Activated T-helper 1 cell treated with anti-CD3 and anti-CD28 coated beads, Interleukin-2, amount 50 U/mL, for 16 hours (primary cell): ENCODE measurements at places on chromosomes 7 and 10.
A peak's percentile ranks its signal among the peaks of the same experiment; 100 is the strongest.

DNA sequence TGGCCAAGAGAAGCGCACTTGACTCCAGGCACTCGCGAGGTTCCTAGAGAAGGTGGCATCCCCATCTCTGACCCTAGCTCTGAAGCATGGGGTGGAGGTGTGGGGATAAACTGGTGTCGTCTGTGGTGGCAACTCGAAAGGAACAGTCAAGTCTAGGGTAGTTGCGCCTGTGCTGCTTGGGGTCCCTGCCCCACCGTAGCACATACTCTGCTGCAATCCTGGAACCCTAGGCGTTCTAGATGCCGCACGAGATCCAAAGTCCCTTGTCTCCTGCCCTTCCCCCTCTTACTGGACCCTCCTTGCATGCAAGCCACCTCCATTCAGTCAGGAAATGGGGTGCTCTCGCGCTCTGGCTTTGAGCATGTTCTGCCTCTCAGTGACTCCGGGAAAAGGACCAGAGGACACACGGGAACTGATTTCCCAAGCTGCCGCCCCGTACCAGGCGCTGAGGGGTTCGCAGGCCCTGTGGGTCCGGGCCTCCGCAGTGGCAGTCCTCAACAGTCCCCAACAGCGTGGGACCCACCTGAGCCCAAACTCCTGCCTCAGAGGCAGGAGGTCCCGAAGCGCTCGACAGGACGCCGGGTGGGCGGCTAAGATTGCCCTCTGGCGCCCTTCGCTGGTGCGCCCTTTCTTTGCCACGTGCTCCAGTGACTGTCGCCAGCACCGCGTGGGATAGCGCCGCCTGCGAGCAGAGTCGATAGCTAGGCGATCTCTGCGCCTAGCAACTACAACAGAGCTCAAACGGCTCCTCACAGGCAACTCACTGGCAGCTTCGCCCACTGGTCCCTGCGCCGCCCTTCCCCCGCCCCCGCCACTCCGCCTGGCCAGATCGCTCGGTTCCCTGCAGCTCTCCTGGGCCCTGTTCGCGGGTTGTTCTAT, 452.0 kb downstream of the REEP3 start:
- DNase-seq, result no peak

- no peak for DNase-seq
Measured at GRCh38 chr7:32774541-32774951, 117.0 kb downstream of the KBTBD2 start.

GRCh38 chr10:51403521-51403920, 295.9 kb downstream of the CSTF2T start:
- DNase-seq, result no peak

GRCh38 chr7:30817371-30817767, 46.2 kb downstream of the MINDY4 start:
- DNase-seq, result no peak

DNA sequence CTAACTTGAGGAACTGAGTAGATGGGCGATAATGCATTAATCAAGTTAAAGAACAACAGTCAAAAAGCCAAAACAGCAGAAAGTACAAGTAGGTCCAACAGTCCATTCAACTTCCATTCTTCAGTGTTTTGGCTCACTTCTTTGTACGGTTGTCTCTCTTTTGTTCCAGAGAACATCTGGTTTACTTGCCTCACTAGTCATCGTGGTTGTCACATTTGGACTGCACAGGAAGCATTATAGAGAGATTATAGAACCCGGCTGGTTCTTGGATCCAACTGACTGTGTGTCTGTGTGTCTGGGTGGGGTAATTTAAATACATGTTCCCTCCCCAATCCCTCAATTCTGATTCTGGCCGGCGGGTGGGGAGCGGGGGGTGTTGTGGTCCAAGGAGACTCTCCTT, 1.8 kb upstream of the CEP41 start:
- DNase-seq, result no peak

- DNase-seq, result no peak
Measured at GRCh38 chr10:26507441-26507840, 69.3 kb downstream of the APBB1IP start.

DNA sequence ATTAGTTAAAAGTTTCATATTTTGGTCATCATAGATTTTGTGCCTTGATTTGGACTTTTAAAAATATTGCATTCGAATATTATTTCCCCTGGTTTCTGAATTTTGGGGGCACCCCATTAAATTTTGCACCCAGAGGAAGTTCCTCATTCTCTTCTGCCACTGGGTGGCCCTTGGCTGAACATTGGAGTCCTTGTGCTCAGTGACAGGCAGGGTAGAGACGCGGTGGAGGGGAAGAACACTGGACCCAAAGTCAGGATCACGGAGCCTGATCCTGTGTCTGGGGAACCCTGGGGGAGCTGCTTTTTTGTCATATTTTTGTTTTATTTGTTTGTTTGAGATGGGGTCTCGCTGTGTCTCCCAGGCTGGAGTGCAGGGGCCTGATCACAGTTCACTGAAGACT, 74.7 kb downstream of the MKI67 start:
- no peak for DNase-seq

GRCh38 chr10:45104674-45105073, 104.0 kb downstream of the ZNF22 start:
- no peak for DNase-seq

- no peak for DNase-seq
Measured at GRCh38 chr7:41457832-41458437, 245.0 kb downstream of the INHBA start.

GRCh38 chr10:102324061-102324460, 71.4 kb upstream of the NFKB2 start:
- no peak for DNase-seq

- no peak for DNase-seq
Measured at GRCh38 chr10:70621503-70622078, 19.1 kb upstream of the PRF1 start.

DNA sequence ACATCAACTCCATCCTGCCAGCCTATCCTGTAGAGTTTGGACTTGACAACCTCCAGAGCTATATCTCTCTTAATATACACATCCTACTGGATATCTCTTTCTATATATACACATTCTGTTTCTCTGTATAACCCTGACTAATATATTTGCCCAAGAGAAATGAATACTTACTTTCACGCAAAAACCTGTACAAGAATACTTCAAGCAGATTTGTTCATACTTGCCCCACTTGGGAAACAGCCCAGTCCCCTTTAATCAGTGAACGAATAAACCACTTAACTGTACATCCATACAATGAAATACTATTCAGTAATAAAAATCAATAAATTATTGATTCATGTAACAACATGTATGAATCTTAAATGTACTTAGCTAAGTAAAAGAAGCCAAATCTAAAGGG, 251.1 kb upstream of the PHYHIPL start:
- no peak for DNase-seq

- no peak for DNase-seq
Measured at GRCh38 chr7:70135656-70136055, 537.4 kb downstream of the AUTS2 start.

GRCh38 chr10:90138844-90139243, 437.5 kb downstream of the KIF20B start:
- no peak for DNase-seq

DNA sequence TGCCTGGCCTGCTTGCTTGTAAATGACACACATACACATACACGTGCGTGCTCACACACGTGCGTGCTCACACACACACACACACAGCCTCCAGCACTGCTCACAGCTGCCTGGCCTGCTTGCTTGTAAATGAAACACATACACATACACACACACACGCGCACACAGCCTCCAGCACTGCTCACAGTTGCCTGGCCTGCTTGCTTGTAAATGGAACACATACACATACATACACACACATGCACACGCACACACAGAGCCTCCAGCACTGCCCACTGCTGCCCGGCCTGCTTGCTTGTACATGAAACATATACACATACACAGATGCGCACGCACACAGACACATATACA, 397.2 kb downstream of the PLXNA4 start:
- DNase-seq, result no peak

DNA sequence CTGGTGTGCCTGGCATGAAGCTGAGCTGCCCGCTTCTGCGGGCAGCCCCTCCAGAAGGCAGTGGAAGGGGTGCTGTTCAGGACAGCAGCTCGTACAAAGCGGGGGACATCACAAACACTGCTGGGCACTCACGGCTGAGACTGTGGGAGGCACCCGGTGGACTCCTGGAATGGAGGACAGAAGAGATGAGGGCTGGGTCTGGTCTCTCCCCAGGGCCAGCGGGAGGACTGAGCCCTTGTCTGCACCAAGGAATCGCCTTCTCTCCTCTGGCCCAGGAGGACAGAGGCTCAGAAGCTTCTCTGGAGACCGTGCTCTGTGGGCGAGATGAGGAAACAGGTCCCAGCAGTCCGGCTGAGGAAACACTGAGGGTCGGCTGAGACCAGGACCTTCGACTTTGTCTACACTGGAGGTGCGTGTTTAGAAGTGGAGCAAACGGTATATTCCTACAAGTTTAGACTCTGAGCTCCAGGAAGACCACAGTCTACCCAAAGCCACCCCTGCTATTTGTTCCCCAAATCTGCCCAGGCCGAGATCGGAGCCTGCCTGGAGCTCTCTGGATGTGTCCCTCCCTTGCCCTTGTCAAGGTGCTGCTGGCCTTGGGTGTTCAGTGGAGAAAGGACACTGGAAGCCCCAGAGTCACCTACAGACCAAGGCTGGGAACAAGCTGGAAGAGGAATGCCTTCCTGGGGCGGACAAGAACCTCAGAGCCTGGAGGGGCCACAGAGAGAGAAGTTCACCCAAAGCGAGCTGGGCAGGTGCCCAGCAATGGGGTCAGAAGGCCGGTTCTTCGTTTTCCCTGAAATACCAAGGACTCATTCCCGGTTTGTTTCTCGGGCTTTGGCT, 12.9 kb upstream of the INPP5A start:
- no peak for DNase-seq

GRCh38 chr10:6465854-6466601, 114.0 kb downstream of the PRKCQ start:
- DNase-seq, result peak; percentile 9

GRCh38 chr7:23475576-23475839, 5.2 kb upstream of the IGF2BP3 start:
- DNase-seq, result no peak

DNA sequence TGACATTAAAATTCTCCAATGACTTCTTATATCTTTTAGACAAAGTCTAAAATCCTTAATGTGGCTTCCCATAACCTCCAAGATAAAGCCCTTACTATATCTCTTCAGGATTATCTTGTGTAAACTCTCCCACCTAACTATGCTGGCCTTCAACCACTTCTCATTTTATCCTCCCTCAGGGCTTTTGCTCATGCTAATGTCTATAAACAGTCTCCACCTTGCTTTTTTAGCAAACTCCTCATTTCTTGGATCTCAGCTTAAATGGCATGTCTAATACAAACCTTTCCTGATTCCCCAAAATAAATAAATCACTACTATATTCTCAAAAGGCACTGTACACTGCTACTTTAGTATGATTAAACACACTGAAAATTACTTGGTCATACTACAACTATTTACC, 181.2 kb downstream of the LRRN3 start:
- no peak for DNase-seq

GRCh38 chr10:92483539-92483938, 90.4 kb downstream of the IDE start:
- no peak for DNase-seq

GRCh38 chr10:77457266-77457665, 180.3 kb downstream of the KCNMA1 start:
- no peak for DNase-seq
